ENCODE measurements at places on chromosomes 6 and 20.

GRCh38 chr6:13238017-13238416 lies 90.3 kb downstream of the TBC1D7 start:
- no peak for DNase-seq

- DNase-seq = no peak
These were observed 955.4 kb upstream of the ADGRB3 start for GRCh38 chr6:67679566-67680296.

DNA sequence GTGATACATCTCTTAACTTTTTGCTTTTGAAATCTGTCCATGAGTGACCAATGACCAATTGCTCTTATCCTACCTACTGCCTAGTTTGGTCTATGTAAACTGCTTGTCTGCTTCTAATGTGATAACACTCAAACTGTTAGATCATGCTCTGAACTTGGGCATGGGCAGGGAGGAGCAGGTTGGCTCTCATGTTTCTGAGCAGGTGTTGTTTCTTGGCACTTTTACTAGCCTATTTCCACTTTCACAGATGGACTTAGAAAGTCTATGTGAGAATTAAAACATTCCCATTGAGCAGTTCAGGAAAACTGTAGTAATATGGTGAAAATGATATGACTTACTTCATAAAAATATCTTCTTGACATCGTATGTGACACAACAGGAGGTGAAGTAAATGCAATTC lies 538.4 kb downstream of the HACE1 start:
- DNase-seq = no peak

GRCh38 chr20:53320701-53321100 lies 272.9 kb downstream of the ZNF217 start:
- DNase-seq = no peak

- DNase-seq = no peak
These were observed 45.0 kb downstream of the CARMIL1 start for GRCh38 chr6:25324066-25324762.

- DNase-seq = no peak
These were observed 191.5 kb upstream of the RNF217 start for GRCh38 chr6:124770784-124771183.

DNA sequence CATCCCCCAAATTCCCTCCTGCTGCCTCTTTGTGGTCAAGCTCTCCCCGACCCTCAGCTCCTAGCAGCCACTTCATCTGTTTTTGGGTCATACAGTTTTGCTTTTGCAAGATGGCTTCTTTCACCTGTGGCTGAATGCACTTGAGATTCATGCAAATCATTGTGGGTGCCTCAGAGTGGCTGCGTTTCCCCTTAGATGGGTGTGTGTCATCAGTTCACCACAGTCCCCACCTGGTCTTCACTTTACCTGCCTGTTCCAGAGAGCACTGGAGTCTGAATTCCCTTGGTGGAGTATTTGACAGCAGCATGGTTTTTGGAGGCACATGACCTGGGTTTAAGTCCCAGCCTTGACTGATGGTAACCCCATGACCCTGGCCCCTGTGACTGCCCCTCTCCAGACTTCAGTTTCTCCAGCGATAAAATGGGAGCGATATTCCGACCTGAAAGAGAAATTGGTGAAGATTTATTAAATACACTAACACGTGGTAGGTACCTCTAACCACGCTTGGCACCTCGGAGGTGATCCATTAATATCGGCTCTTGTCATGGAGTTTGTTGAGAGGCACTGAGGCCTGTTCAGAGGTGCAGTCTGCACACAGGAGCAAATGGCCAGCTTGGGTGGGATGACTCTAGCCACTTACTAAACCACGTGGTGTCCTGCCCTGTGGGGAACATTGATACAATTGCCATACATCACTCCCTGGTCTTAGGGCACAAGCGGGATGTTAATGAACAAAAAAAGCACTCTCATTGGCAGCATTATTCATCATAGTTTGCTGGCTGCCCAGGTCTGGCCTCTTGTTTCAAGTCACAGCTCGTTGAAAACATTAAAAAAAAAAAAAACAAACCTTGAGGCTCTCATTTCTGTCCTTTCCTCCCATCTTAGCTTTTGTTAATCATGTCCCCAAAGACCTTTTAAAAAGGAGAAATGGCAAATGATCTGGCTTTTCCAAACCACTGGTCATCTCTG lies 167.2 kb upstream of the KCNG1 start:
- DNase-seq = no peak

DNA sequence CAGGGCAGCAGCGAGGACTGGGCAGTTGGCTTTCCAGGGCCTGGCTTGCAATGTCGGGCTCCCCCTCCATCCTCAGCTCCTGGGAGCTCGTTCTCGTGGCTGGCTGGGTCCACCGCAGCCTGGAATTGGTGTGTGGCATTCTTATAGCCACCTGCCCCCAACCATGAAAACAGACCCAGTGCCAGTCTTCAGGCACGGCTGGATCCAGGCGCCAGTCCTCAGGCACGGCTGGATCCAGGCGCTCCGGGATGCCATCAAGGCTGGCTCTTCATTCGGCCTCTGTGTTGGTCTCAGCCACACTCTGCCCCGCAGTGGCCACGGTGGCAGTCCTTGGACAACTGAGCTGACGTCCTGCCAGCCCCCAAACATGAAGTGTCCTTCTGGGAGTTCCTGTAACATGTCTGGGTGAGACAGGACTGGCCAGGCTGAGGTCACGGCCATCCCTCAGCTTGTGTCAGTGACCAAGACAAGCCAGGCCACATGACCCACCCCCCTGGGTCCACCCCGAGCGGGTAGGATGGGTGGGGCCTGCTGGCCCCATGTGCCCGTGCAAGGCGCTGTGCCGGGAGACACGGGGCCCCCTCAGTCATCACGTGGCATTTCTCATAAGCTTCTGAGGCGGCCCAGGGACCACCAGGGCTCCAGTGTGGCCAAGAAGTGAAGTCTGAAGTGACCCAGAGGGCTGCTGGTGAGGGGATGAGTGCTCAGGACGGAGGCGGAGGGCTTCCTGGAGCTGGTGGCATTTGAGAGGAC lies 99.0 kb downstream of the TAF4 start:
- DNase-seq = no peak

- DNase-seq = no peak
These were observed 122.8 kb upstream of the MAFB start for GRCh38 chr20:40811660-40812414.

DNA sequence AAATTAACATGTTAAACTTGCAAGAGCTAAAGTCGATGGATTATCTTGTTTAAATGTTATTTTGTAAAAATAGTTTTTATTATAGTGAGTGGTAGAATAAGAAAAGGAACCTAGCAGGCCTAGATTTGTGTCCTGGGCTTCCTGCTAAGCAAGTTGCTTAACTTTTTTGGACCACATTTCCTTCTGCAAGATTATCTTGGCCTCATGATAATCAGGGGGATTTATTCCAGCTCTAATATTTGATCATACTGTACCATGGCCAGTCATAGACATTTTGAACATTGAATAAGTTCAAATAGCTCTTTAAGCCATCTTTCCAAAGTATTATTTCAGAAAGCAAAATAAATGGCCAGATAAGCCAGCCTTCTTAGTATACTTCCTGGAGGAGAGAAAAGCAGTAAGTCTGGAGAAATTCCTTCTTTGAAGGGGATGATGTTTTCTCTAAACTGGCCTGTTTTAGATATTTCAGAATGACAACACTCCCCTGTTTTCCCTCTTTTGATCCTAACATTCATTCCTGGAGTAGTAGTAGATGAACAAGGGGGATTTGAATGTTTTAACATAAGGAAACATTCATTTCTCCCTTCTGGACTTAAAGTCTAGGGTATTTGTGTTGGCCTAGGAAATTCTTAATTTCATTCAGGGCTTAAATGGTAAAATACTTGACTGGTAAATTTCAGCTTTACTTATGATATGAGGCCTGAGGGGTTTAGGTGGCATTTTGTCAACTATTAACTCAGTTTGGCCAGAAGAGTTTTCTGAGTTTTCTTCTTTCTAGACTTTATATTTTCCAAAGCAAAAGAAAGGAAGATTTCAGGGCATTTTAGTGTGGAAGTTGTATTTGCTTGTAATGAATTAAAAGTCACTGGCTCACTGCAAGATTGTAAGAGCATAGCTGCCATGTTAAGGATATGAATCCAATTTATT lies 108.8 kb upstream of the SCGN start:
- no peak for DNase-seq

DNA sequence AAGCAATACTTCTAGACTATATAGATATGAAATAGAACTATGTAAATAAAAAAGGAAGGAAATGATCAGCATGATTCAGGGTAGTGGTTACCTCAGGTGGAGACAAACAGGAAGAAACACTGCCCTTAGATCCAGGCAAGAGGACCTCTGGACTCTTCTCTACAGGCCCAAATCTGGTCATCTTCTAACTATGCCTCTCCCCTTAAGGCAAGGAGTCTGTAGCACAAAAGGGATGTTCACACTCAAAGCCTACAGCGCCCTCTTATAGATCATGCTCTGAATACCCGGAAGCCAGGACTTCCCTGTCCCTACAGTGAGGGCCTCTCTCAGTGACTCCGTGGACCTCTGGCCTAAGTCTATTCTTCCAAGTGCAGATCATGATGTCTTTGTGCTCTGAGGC lies 30.4 kb upstream of the HIVEP2 start:
- DNase-seq = no peak

- DNase-seq = peak; percentile 25
These were observed 103.0 kb downstream of the SASH1 start for GRCh38 chr6:148445620-148446019.

DNA sequence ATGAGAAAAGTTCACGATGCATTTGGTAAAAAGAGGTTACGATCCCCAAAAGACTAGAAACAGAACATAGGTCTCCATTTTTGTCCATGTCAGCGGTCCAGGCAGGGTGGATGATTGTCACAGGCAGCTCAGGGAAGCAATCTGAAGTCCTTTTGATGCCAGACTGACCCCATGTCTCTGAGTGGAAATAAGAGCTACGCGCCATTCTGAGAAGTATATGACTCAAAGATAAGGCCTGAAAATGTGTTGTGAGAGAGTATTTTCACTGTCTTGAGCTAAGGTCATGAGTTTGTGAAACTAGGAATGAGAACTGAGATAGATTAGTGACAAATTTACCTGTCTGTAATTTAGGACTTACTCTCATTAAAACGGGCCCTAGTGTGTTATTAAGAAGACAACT lies 69.5 kb downstream of the LYRM4 start:
- DNase-seq = no peak

- DNase-seq = no peak
These were observed 118.1 kb downstream of the MYB start for GRCh38 chr6:135299256-135299655.

GRCh38 chr20:13877793-13878192 lies 93.0 kb downstream of the NDUFAF5 start:
- DNase-seq = no peak

DNA sequence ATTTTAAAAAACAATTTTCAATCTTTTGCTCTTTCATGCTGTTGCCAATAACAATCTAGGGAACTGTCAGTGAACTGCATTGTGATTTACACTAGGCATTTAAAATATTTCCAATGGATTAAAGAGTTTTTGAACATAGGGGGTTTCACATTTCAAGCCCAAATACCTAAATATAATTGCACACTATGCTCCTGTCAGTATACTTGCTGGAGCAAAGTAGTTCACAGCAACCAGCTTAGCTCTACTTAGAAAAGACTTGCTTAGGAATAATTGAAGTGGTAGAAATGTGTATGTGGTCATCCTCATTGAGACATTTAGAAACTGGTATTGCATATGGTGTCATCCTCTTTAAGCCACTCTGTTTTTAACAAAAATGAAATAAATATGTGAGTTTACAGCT lies 41.7 kb upstream of the REV3L start:
- no peak for DNase-seq

DNA sequence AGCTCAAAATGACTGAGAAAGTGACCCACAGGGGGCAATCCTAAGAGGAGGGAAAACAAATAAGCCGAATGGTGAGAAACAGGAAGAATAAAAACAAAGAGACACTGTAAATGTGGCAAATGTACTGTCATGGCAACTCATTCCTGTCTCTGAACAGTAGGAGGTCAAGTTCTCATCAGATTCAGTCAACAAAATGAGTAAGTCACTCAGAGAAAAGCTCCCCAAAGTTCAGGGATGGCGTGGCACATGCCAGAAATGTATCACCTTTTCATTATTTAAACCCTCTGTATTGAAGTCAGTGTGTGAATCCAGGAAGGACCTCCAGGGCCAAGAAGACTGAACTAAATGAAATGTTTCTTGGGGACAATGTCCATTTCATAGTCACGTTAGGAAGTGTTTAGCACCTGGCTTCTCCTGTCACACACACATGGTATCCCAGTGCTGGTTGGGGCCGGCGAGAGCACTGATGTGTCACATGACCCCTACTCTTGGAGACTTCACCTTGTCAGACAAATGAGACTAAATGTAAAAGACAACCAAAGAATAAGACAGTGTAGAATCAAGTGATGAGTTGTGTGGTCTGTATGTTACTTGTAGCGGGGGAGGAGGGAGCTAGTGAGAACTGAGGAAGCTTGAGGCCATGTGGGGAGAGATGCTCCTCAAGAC lies 20.7 kb downstream of the CNR1 start:
- no peak for DNase-seq

GRCh38 chr6:168207421-168208175 lies 112.0 kb downstream of the DACT2 start:
- DNase-seq = no peak

- DNase-seq = peak; percentile 41
These were observed 671 bp downstream of the EFHC1 start for GRCh38 chr6:52420668-52421358.

DNA sequence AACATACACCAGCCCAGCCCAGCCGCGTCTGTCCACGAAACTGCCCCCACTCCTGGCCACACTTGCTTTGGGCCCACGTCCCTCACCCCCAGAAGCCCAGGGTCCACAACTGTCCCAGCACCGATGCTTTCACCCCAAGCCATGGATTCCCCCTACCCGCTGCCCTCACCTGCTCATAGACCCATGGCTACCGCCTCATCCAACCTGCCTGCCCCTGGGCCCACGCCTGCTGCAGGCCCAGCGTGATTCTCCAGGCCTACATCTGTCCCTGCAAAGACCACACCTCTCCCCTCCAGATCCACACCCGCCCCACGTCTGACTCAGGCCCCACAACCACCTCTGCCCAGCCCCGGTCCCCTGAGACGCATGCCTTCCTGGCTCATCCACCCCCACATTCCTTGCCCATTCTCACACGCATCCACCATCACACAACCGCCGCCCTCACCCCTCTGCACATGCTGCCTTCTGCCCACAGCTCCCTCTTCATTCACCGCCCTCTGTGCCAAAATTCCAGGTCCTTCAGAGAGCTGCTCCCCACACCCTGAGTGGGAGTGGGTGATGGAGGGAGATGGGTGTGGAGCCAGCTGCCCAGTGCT lies 86.7 kb downstream of the GRM4 start:
- no peak for DNase-seq

GRCh38 chr20:31747640-31748039 lies 8.6 kb downstream of the TPX2 start:
- no peak for DNase-seq

DNA sequence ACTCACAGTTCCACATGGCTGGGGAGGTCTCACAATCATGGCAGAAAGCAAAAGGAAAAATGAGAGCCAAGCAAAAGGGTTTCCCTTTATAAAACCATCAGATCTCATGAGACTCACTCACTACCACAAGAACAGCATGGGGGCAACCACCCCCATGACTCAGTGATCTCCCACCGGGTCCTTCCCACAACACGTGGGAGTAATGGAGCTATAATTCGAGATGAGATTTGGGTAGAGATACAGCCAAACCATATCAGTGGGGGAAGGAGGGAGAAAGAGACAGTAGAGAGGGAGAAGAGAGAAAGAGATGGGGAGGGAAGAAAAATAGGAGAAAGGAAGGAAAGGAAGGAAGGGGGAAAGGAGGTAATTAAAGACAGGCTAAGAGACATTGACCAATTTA lies 30.1 kb downstream of the GMDS start:
- DNase-seq = no peak
